ENCODE measurements at places on chromosomes 16 and 17.
A peak's percentile ranks its signal among the peaks of the same experiment; 100 is the strongest.

DNA sequence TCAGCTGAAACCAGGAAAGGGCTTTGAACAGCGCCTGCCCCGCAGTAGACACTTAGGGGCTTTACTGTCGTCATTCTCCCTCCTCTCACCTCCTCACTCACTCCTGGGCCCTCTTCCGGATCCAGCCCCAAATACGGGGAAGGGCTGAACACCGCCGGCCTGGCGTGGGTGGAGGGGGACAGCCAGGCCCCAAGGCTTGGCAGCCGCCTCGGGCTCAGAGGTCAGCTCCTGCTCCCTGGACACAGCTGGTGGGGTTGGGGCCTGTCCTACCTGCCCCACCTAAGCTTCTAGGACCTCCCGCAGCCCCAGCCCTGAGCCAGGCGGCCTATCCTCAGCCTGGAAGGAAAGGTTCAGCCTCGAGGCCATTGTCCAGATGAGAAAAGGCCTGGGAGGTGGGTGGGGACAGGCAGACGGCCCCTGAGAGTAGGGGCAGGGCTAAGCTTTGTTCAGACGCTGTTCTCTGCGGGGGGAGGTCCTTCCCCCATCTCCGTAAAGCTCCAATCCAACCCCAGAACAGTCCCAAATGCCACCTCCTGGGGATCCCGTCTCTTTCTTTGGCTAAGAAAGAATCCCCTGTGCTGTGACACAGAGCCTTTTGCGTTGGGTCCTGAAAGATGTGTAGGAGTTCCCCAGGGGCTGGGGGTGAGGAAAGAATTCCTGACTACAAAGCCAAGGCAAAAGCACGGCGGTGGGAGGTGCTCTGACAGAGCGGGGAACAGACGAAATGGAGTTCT lies 881 bp upstream of the LLGL1 start:
- DNase-seq = no peak

DNA sequence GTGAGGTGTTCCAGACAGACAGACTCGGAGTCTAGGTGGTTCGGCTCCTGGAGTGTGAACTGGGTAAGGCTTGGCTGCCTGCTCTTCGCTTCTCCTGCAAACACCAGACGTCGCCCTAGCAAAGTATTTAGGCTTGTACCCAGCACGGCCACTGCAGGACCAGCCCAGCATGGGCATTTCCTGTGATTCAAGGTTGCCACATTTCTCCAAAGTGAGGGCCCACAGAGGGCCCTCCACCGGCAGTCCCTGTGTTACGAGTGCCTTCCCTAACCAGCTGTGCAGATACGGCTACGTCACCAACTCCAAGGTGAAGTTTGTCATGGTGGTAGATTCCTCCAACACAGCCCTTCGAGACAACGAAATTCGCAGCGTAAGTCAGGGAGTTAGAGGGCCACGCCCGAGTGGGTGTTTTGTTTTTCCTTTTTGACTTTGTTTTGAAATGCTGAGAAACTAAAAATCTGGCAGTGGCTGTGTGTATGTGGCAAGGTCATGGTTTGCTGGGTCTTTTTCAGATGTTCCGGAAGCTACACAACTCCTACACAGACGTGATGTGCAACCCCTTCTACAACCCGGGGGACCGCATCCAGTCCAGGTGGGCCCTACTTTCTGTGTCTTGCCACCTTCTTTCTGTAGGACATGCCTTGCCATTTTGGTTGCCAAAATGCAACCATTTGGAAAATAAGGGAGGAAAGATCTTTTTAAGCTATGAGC lies 2.6 kb downstream of the TRAPPC2L start:
- DNase-seq = no peak

- DNase-seq = no peak
Measured at GRCh38 chr16:52235186-52235585, 311.8 kb downstream of the TOX3 start.

- no peak for DNase-seq
Measured at GRCh38 chr16:15856182-15856581, 646 bp downstream of the MYH11 start.

DNA sequence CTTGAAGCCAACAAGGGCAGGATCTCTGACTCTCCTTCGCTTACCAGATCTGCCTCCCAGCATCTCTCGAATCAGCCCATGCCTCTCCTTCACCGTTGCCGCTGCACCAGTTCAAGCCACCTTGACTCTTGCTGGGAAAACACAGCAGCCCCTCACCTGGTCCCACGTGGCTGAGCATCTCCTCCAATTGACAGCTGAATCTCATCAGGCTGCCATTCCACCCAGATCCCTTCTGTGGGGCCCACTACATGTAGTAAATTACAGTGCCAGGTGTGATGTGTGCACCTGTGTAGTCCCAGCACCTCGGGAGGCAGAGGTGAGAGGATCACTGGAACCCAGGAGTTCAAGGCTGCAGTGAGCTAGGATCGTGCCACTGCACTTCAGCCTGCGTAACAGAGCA lies 37.8 kb upstream of the C16orf78 start:
- DNase-seq = no peak

- peak; percentile 70 for DNase-seq
Measured at GRCh38 chr16:27374221-27374803, 27.7 kb upstream of the IL21R start.

DNA sequence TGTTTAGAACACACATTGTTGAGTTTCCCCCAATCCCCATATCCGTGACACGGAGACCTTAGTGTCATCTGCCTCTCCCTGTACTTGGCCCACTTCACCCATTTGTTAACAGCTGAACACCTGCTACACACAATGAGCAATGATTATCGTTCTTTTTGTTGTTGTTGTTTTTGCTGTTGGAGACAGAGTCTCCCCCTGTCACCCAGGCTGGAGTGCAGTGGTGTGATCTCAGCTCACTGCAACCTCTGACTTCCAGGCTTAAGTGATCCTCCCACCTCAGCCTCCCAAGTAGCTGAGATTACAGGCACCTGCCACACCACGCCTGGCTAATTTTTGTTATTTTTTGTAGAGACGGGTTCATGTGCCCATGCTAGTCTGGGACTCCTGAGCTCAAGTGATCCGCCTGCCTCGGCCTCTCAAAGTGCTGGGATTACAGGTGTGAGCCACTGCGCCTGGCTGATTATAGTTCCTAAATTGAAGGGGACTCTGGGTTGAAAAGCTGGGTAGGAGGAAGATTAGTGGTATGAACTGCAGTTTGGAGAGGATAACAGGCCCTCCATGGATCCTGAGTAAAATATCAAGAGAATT lies 21.6 kb downstream of the NDE1 start:
- no peak for DNase-seq

GRCh38 chr16:7044331-7044730 lies 288.3 kb upstream of the RBFOX1 start:
- DNase-seq = no peak

DNA sequence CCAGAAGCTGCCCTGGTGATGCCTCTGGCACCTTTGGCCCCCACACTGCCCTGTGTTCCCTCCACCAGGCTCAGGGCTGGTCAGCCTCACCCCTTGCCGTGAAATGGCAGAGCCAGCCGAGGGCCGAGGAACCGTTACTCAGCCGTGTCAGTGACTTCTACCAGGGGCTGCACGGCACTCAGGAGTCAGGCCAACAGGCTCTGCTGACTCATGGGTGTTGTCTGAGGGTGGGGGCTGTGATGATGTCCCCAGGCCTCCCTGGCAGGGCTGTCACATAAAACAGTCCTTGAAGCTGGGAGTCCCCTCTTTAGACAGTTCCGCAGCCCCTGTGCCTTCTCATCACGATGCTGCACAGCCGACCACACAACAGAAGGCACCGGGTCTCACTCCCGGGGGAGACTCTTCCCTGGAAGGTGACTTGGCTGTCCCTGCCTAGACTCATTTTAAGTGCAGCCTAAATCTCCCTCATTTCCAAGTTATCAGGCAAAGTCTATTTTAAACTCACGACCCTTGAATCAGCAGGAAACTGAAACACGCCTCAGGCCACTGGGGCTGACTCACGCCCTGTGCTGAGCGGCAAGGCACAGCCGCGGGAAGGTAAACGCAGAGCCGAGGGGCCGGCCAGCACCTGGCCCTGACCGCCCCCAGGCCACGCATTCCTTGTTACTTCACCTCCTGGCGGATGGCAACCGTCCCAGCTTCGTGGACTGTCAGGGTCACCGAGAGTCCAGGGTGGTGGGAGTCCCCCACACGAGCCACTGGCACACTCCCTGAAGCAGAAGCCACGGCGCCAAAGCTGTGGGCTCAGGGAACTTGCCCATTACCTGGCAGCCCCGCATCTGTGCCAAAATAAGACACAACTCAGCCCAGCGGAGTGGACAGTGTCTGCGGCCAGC lies 102.6 kb downstream of the ZNF778 start:
- no peak for DNase-seq

- no peak for DNase-seq
Measured at GRCh38 chr17:32627239-32627996, 140.6 kb downstream of the CDK5R1 start.

- no peak for DNase-seq
Measured at GRCh38 chr17:75241996-75242460, 19.4 kb downstream of the GGA3 start.

DNA sequence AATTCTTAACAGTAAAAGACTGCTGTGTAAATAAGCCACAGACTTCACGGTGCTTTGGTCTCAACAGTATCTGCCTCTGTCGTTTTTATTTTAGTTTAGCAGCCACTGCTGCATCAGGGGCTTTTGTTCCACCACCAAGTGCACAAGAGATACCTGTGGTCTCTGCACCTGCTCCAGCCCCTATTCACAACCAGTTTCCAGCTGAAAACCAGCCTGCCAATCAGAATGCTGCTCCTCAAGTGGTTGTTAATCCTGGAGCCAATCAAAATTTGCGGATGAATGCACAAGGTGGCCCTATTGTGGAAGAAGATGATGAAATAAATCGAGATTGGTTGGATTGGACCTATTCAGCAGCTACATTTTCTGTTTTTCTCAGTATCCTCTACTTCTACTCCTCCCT lies 7.9 kb downstream of the HERPUD1 start:
- DNase-seq = no peak

GRCh38 chr16:71537643-71538042 lies 11.4 kb downstream of the CHST4 start:
- no peak for DNase-seq

DNA sequence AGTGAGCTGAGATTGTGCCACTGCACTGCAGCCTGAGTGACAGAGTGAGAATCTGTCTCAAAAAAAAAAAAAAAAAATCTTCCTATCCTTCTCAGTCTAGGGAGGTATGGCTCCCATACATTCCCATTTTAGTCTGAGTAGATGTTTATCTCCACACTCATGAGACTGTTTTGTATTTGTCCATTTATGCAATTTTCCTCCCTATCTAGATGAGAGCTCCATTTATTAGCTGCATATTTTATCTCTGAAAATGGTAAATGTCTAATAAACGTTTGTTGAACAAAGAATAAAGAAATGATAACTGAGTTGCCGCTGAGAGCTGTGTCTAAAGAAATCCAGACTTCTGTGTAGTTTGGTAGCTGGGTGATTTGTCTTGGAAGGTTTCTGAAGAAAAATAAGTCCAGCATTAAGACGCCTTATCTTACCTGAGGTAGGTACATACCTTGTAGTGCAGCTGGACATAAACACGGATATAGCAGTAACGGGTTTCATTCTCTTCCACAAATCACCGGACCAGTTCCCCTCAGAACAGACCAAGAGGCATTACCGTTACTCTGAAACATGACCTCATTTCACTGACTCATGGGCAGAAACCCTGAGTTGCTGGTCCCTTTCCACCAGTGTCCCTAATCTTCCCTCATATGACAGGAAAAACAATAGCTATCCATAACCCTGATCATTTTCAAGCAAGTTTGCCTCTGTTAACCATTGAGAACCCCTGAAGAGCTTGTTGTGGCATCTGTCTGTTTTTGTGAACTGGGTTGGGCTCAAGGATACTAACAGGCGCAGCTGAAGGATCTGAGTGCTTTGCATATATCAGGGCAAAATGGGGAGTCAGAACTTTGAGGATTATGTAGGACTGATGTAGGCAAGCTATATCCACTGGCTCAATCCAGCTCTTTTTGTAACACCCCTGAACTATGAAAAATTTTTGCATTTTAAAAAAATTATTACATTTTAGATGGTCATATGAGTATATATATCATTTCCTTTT lies 177.4 kb upstream of the XYLT1 start:
- DNase-seq = no peak

GRCh38 chr17:60436676-60437075 lies 14.4 kb downstream of the CHCT1 start:
- DNase-seq = no peak

DNA sequence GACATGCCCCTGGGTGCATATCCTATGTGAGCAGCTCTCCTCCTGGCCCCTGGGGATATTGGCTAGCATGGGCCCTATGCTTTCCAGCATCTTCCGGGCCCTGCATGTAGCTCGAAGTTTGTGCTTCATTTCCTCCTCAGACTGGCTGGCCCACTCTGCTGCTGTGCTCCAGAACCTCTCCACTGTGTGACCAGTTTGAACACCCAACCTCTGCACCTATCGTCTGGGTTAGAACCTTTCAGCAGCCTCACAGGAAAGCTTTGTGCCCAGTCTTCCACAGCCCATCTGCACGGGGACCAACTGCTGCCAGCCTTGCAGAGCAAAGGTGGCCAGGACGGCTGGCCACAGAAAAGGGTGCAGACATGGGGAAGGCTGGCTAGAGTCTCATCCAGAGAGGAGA lies 10.2 kb upstream of the CLEC18B start:
- no peak for DNase-seq

GRCh38 chr17:50839591-50840310 lies 4.4 kb downstream of the WFIKKN2 start:
- peak; percentile 73 for DNase-seq

GRCh38 chr17:73365906-73366623 lies 54.3 kb upstream of the CDC42EP4 start:
- peak; percentile 89 for DNase-seq

- no peak for DNase-seq
Measured at GRCh38 chr16:55101026-55101425, 170.4 kb downstream of the IRX5 start.

GRCh38 chr16:14004729-14005315 lies 66.3 kb upstream of the MRTFB start:
- DNase-seq = peak; percentile 70

DNA sequence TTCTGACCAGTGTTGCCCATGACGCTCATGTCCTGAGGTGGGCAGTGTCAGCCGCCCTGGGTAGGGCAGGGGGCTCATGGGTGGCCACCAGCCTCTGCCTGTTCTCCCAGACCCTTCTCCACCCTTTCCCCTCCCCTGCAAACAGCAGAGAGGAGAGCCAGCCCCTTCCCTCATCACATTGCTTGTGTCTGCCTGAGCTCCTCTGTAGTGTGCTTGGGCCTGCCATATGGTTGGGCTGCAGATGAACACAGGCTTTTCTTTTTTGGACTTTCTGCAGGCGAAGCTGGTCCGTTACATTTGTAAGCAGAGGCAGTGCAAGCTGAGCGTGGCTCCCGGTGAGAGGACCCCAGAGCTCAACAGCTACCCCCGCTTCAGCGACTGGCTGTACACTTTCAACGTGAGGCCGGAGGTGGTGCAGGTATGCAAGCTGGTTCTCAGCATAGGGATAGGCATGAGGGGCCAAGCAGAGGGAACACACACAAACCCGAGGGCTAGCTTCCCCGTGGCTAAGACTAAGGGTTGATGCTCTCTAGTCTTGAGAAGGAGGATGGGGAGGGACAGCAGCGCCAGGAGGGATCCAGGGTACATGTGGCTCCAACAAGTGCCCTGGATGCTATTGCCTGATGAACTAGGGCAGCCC lies 80.6 kb upstream of the LGALS9 start:
- no peak for DNase-seq

GRCh38 chr17:57514614-57515013 lies 230.5 kb downstream of the CCDC182 start:
- DNase-seq = no peak

GRCh38 chr16:59202233-59202862 lies 468.2 kb upstream of the GOT2 start:
- no peak for DNase-seq

Measured in lower leg skin (tissue), 4 donors.